CD4-positive, alpha-beta T cell treated with Interleukin-12 subunit alpha and Interleukin-12 subunit beta, for 1 hour (primary cell): ENCODE measurements at places on chromosomes 6 and 20.

GRCh38 chr20:58568483-58569240, 53.5 kb upstream of the APCDD1L start:
- DNase-seq = no peak

DNA sequence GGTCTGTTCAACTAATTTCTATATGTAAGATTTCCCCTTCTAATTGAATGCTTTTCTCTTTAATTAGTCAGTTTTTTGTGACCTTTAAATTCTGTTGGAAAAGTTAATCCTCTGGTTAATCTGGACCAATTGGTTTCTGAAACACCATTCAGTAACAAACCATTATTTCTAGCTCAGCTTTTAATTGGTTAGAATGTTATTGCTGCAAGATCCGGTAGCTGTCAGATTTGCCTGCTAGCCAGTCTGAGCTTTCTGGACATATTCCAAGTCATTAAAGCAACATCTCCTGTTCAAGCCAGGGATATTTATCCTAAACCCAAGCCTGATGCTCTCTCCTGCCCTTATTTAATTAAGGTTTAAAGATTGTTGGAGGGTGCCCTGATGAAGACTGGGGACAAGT, 55.1 kb upstream of the FBXL4 start:
- no peak for DNase-seq

- no peak for DNase-seq
Measured at GRCh38 chr6:131116321-131116720, 18.9 kb upstream of the AKAP7 start.

GRCh38 chr6:20415304-20415703, 13.6 kb downstream of the E2F3 start:
- DNase-seq = no peak

- DNase-seq = no peak
Measured at GRCh38 chr6:99349171-99350141, at the start of gene FAXC. FAXC (minus strand) TSS chr6:99349674; CDS start chr6:99349372, 302 bp downstream.

- DNase-seq = no peak
Measured at GRCh38 chr6:2182251-2182650, 63.2 kb downstream of the GMDS start.

- no peak for DNase-seq
Measured at GRCh38 chr6:170013815-170014214, 262.4 kb downstream of the ERMARD start.

DNA sequence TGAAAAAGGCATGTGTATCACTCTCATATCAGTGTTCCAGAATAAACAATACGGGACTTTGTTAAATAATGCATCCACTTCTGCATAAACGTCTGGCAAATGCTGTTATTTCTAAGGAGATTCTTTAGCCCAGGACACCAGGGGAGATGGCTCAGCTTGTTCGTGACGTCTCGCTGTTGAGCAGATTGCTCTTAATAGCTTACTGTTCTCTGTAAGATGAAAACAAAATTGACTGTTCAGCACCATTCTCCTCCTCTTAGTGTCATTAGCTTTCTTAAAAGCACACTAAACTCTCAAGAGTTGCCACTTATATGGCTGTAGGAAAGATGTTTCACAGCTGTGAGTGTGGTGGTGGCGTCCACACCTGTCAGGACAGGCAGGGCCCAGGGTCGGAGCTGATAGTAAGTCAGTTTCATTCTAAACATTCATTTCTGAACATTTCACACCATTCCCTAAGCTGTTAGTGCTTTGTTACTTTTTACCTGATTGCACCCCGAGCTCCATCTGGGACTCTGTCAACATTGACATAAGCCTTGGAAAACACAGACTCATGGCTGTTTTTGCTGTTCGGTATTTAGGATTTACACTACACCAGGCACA, 132.1 kb downstream of the ZDHHC14 start:
- DNase-seq = no peak

DNA sequence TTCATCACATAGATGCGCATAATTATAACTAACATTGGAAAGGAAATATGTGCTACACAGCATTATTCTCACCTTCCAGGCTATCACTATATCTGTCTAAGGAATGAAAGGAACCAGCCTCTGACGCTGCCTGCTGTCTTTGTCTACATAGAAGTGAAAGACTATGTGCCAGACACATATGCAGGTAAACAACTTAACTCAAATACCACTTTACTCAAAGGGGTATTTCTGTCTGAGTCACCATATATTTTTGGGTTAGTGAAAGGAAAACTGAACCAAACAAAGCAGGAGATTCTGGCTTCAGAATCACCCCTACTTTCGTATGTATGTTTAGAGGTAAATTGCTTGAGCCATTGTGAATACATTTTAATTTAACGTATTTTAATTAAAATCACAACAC, 328.6 kb upstream of the PLCB4 start:
- DNase-seq = no peak

DNA sequence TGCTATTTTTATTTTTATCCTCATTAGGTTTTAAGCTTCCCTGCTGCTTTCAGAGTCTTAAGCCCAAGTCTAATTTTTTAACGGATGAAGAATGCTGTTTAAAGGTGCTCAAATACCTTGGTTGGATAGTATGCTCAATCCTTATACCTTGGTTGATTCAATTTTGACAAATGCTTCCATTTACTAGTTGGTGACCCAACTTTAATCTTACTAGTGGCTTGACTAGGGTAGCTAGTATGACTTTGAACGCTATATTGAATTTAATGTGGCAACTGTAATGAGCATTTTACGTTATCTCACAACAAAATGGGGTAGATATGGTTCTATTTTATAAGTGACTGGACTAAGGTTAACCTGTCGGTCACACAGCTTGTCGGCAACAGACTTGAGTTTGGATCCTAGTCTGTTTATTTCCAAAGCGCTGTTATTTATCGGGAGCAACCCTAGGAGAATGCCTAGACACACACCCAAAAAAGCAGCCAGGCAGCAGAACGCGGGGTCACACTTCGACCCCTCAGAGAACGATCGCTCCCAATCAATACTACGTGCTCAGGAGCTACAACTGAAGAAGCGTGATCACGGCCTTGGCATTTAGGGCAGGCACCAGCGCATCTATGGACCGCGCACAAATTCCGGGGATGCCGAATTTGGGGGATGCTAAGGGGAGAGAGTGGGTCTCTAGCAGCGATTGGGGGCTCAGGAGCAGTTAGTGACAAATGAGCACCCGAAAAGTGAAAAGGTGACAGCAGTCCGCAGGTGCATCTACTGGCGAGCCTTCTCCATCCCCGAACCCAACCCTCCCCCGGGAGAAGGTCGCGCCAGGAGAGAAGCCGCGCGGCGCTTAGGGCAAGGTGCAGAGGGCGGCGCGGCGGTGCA, 586 bp upstream of the ALDH5A1 start:
- DNase-seq = no peak

GRCh38 chr20:55135923-55136322, 660.5 kb downstream of the DOK5 start:
- no peak for DNase-seq

GRCh38 chr20:59481477-59482018, 122.8 kb upstream of the PHACTR3 start:
- no peak for DNase-seq

DNA sequence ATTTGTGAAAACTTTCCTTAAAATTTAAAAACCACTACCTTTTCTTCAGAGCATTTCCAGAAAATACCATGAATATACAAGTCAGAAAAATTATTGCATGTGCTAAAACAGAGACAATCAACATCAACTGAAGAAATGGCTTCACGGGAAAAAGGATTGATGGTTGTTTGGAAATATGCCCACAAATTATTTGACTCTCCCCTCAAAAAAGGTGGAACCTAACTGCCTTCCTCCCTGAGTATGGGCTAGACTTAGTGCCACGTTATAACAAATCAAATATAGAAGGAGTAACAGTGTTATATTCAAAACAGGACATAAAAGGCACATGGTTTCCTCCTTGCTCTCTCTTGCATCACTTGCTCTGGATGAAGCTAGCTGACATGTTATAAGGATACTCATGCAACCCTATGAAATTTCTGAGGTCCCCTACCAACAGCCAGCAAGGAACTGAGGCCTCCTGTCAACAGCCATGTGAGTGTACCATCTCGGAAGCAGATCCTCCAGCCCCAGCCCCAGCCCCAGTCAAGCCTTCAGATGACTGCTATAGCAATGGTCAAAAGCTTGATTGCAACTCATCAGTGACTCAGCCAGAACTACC, 8.4 kb downstream of the BTBD9 start:
- DNase-seq = no peak

DNA sequence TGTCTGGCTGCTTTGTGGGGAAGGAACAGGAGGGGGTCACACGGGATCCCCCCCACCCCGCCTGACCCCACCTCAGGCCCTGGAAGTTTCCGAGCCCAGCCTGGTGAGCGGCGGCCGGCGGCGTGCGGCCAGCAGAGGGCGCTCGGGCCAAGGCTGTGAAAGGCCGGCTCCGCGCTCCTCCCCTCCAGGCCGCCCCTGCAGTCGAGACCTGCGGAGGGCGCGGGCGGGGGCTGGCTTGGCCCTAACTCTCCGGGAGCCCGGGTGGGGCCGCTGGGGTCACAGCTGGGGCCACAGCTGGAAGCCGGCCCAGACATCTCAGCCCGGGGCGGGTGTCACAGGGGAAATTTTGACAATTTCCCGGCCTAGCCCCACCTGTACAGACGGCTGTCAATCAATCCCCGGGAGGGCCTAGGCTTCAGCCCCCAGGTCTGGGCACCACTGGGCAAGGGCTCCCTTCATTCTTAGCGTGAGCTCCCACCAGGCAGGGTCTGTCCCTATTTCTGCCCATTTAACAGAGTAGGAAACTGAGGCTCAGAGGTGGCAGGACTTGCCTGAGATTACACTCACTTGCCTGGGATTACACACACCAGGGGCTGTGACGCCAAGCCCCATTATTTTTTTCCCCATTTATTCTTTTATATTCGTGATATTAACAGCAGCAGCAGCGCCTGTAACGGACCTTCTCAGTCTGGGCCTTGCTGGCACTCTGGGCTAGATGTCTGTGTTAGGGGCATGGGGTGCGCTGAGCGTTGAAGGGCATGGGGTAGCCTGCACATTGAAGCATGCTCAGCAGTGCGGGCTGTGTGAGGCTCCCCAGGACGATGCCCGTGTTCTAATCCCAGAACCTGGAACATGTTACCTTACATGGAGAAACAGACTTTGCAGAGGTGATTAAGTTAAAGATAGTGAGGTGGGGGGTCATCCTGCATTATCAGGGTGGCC, 23.0 kb downstream of the ZBP1 start:
- peak; percentile 79 for DNase-seq
